ENCODE measurements at places on chromosomes 7 and 10.
A peak's percentile ranks its signal among the peaks of the same experiment; 100 is the strongest.

- peak; percentile 11 for DNase-seq
Measured at GRCh38 chr7:90320801-90321494, at the start of gene FAM237B. Gene FAM237B (minus strand): TSS chr7:90321304. CDS start chr7:90319748, 1,556 bp downstream.

GRCh38 chr7:30567081-30567480, 27.6 kb upstream of the GARS1 start:
- no peak for DNase-seq

DNA sequence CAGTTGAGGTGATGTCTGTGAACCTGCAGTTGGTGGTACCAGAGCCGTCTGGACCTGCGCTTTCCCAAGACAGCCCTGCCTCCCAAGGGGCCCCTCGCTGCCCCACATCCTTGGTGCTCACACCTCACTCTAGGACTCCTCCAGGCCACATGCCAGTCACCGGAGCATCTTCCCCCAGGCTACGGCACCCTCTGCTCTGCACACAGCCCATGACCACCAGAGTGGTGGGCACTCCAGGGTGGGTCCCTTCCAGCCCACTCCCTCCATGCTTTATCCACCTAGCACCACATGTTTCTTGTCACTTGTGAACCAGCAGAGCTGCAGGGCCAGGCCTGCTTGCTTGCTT, 183.7 kb upstream of the SH2B2 start:
- DNase-seq: no peak

DNA sequence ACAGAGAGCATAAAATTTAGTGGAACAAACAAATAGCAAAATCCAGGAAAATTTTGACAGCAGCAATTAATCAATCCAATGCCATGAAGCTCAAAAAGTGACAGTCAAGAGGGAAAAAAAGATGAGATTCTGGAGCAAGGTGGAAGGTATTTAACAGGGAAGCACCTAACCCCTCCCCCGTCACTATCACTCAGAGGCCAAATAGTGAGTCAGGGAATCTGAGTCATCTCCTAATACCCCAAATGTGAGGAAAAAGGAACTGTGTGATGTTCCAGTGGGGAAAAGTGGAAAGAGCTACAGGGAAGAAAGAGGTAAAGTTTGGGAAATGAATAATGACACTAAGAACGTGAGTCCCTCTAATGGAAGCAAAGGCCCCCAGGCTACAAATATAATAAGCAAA, 113.2 kb upstream of the PHF14 start:
- DNase-seq: no peak

GRCh38 chr10:100520811-100521210, 1.1 kb upstream of the SEC31B start:
- no peak for DNase-seq

GRCh38 chr10:71217266-71218045, 5.1 kb downstream of the UNC5B start:
- DNase-seq: no peak

- DNase-seq: no peak
Measured at GRCh38 chr7:120966961-120967360, 16.4 kb downstream of the ING3 start.

- no peak for DNase-seq
Measured at GRCh38 chr10:95798096-95798855, 42.3 kb downstream of the ENTPD1 start.

GRCh38 chr7:1752111-1752510, 82.0 kb downstream of the ELFN1 start:
- DNase-seq: no peak

DNA sequence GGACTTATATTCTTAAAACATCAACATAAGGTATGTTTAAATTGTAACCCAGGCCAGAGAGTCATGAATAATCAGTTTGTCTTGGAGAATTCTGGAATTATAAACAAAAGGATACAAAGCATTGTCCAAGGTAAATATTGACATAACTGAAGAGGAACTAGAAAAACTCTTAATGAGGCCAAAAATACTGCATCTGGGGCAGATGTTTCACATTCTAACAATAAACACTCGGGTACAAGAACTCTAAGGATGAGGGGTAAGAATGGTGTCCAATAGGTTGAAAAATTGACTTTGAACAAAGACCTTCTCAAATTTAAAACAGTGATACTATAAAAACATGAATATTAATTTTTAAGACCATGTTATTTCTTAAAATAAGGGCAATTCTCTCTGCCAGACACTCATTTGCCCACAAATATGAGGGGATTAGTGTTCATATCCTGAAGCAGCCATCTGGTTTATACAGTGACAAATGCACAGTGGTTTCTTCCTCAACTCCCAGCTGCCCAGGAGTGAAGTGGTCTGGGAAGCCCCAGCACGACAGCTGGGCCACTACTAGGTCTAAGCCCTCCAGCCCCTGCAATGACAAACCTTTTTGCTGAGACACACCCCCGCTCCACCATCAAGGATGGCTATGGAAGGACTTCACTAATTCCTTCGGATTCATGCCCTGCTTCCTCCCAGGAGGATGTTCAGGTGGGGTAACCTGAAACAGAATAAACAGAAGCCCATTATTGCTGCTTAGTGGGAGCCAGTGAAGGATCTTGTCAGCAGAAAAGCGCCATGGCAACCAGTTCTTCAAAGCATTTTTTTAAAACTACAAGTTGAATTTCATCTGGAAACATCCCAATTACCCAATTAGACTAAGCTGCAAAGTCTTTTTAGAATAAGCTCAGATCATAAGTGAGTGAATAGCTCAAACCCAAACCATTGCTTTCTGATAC, 107.5 kb upstream of the ARID5B start:
- DNase-seq: no peak

DNA sequence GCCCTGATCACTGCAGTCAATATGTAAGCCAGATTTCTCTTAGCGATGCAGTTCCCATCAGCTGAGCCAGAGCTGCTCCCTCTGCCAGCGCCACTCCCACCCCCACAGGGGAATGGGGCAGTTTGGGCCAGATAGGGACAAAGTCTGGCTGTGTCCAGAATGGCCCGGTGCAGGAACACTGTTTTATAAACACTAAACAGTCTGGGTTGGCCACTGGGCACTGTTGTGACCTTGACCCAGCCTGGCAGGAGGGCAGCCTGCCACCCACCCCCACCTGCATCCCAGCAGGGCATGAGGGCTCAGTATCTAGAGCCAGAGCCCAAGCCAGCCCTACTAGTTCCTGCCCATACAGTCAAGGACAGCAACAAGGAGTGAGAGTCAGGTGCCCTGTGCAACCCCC, 1.3 kb downstream of the OGDHL start:
- DNase-seq: no peak

- no peak for DNase-seq
Measured at GRCh38 chr7:21944616-21945453, 864 bp downstream of the CDCA7L start.

DNA sequence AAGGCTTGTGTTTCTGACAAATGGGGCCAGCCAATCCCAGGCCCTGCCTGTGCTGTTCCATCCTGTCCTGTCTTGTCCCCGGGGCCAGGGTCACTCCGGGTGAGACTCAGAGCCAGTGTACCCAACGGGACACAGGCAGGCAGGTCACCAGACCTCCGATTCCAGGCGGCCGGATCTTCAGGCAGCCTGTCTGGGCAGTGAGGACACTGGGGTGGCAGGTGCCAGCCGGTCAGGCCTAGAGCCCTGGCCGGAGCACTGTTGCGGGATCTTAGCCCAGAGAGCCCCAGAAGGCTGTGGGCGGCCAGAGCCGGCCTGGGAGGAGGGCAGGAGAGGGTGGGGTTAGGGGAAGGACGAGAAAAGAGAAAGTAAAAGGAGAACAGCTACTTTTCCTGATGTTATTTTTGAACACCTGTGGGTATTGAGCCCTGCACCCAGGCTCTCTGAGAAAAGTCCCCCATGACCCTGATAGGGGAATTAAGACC, 134.3 kb upstream of the TNRC18 start:
- DNase-seq: no peak

- no peak for DNase-seq
Measured at GRCh38 chr10:133154996-133155778, 4.8 kb upstream of the KNDC1 start.

- no peak for DNase-seq
Measured at GRCh38 chr7:22858640-22859561, 36.3 kb upstream of the TOMM7 start.

- DNase-seq: no peak
Measured at GRCh38 chr10:17734432-17735080, 17.4 kb upstream of the TMEM236 start.

DNA sequence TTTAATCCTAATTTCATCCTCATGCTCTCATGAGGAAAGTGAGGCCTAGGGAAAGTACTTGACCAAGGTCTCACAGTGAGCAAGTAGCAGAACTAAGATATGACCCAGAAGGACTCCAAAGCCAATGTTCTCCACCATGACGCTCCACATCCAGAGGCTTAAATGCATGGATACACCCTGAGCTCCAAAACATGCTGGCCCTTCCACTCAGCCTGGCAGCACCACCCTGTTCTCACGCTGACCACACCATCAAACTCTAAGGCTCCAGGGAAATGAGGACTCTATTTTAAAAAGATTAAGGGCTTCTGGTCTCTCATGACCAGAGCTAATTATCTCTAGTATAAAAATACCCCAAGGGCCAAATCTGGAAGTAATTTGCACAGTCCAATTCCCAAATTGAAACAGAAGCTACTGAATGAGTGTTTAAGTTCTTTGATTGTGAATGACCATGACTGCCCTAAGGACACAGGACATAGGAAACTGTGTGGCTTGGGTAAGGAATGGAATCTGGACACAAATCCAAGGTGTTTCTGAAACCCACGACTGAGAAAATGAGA, 71.1 kb upstream of the ABLIM1 start:
- no peak for DNase-seq

- no peak for DNase-seq
Measured at GRCh38 chr10:27390681-27391080, 113.4 kb upstream of the RAB18 start.

- no peak for DNase-seq
Measured at GRCh38 chr7:75723444-75723843, 15.3 kb downstream of the HIP1 start.

GRCh38 chr10:11757454-11757820, 15.3 kb downstream of the ECHDC3 start:
- no peak for DNase-seq

DNA sequence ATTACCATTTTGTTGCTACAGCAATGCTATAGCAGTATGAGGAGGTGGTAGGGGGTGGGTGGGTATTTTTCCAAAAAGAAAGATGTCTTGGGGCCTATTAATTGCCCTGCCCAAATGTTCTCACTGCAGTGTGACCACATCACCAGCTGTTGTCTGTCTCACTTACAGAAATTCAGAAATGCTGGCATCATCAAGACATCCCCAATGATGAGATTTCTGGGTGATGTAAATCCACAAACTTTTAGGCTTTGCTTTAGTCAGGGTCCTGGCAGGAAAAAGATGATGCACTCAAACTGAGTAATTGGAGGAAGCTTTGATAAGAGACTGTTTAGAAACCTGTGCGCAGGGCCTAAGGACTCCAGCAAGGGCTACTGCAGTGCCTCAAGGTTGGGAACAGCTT, 56.2 kb upstream of the OPN4 start:
- DNase-seq: no peak

GRCh38 chr10:113216102-113216501, 266.1 kb downstream of the TCF7L2 start:
- no peak for DNase-seq

- DNase-seq: no peak
Measured at GRCh38 chr7:131800008-131800407, 243.6 kb upstream of the PODXL start.

DNA sequence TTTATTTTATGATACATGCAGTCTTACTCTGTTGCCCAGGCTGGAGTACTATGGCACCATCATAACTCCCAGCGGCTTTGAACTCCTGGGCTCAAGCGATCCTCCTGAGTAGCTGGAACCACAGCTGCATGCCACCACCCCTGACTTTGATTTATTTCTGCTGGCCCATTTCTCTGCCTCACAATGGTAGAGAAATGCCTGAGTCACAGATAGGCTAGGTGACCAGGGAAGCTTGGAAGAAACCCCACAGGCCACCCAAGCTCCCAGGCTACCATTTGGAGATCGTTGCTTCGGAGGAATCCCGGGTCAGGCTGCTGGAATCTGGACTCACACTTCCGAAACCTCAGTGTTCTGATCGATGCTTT, 17.4 kb upstream of the BAIAP2L1 start:
- no peak for DNase-seq

DNA sequence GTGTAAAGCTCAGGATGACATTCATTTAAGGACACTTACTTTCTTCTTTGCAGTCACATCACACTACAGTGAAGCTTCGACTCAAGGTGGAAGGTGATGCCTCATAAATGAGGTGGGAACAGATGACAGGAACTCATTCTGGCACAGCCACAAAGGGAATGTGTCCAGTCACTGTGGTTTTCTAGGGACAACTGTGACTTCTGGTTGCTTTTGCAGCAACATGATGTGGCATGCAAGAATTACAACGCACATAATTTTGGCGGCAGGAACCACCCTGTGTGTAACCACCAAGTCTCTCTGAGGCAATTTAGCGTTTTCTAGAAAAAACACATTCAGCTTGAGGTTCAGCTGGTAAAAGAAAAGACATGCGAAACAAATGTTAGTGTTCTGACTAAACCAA, 32.0 kb upstream of the FERD3L start:
- DNase-seq: no peak

DNA sequence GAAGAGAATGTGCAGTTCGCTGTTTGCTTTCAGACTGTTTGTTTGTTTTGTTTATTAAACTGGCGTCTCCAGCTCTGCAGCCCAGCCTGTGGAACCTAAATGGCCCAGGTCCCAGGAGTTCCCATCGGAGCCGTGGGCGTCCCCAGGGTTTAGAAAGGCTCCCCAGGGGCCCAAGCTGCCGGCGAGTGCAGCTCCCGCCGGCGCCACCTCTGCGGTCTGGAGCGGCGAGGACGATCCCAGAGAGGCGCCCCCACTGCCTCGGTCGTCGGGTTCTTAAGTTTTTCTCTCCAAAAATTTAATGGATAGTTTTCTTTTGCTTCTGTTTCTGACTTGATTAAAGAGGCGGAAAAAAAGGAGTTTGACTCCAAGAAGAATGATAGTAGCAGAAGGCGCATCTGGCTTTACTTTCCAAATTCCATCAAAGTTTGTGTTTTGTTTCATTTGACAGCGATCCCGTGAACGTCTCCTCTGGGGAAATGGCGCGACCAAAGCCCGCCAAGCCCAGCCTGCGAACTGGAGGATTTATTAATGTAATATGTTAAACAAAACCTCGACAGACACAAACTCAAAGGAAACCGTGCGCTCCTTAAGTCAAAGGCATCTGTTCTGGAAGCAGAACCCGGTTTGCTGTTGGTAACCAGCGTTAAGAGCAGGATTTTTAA, 718 bp upstream of the FZD1 start:
- DNase-seq: peak; percentile 24

DNA sequence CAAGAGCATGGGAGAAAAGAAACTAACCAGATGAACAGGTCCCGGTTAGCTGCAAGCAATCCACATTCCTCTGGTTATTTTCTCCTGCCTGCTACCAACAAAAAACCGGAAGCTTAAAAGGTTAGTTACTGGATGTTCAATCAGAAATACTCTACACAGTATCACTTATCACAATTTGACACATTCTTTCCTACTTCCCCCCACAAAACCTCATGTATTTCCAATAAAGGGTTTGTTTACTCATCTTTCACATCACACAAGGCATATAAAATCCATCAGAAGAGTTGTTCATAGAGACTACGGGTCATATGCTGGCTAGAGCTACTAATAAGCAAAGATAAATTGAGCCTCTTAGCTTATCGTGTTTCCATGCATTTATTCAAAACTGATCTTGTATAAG, 4.8 kb downstream of the SLC25A28 start:
- DNase-seq: no peak
